ENCODE measurements at places on chromosomes 3 and 15.

DNA sequence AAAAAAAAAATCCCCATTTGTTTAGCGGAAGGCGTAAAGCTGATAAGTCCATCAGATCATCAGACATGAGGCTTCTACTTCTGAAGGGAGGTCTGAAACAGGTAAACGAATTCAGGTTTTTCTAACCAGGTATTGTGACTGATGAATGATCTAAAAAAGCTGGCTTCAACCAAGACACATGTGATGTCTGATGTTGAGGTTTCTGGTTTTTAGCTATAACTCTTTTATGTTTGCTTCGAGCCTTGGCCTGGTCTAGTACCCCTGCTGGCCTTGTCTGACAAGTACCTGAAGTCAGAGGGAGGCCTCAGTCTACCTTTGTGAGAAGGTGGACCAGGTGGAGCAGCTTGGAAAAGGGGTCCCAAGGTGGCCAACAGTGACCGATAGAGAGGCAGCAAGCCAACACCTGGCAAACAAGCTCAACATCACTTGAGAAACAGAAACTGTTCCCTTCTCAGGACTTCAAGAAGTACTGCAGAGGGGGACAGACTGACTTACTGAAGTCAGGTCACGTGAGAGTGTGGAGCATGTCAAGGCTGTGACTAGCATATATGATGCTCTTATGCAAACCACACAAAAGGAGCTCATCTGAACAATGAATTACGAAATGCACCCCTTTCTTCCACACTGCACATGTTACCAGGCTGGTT is 33.0 kb upstream of the CA12 start:
- DNase-seq = no peak

DNA sequence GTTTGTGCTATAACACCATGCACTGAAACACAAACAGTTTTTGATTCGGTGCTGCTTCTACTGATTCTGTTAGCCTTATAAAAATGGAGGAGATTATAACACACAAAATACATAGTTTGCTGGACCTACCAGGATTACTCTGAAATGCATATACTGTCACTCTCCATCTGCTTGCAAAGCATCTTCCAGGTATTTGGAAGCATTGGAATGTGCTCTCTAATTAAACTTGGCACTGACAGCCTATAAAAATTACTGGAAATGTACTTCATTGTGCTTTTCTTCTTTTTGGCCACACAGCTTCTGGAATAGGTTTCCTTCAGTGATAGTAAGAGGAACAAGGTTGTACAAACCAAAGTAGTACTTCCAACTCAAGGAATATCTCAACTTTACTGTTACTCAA is 376.1 kb downstream of the UNC13C start:
- no peak for DNase-seq

DNA sequence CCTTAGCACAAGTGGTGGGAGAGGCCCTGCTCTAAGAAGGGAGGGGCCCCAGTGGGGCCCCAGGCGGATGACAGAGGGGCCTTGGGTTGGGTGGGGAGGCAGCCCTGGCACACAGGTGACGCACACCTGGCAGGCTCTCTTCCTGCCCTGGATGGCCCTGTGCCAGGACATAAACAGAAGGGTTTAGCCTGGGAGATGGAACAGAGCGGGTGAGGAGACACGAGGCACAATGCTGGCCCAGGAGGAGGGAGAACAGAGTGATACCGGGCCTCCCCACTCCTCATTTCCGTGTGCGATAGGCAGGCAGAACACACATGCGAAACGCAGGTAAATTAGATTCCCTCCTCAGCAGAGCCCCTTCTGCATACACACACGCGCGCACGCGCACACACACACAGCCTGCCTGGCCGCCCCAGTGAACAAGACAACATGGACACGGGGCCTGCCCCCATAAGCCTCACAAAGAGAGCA is 39.8 kb downstream of the IDH2 start:
- no peak for DNase-seq

- DNase-seq = no peak
Observed at GRCh38 chr3:106381939-106382335, 513.1 kb upstream of the CBLB start.

- no peak for DNase-seq
Observed at GRCh38 chr15:36863570-36863969, 236.8 kb downstream of the MEIS2 start.

Measured in stimulated activated CD8-positive, alpha-beta memory T cell treated with anti-CD3 and anti-CD28 coated beads, Interleukin-7, amount 100 ng/mL, for 1 hour (primary cell).